Naive thymus-derived CD4-positive, alpha-beta T cell (primary cell): ENCODE measurements at places on chromosomes 5 and 9. TPM values are rescaled to one million over a fixed set of nuclear protein-coding genes. Genes with fewer than 3 reads are reported as not detected.

The ADAMTSL2 gene
- 0.19 TPM for polyA plus RNA-seq

DNA sequence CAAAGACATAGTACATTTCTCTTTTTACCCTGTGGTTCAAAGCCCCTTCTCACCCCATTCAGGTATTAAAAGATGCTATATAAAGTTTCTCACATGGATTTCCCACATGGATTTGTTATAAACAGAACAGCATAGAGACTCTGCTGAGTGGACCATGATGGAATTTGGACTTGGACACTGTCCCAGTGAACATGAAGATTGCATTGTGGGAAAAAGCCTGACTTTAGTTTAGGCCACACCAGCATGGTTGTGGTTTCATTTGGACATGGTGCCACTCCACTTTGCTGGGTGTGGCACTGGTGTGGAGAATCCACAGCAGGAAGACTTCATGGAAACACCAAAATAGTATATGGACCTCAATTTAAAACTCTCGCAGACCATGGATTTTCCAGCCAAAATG lies 124.6 kb downstream of the ARHGAP26 start:
- H3K4me1 ChIP-seq, result no peaks in the 10 kb centered on the region
- H3K36me3 ChIP-seq, result no peaks in the 10 kb centered on the region
- DNase-seq, result no peak
- no peak overlapping the region for H3K4me3 ChIP-seq

- H3K27me3 ChIP-seq, result no peaks in the 10 kb centered on the region
- H3K4me3 ChIP-seq, result no peak overlapping the region
- H3K27ac ChIP-seq, result no peak overlapping the region
- no peaks in the 10 kb centered on the region for H3K36me3 ChIP-seq
- H3K4me1 ChIP-seq, result no peaks in the 10 kb centered on the region
- DNase-seq, result no peak
These were observed 187.1 kb downstream of the BNC2 start for GRCh38 chr9:16683326-16683725.

DNA sequence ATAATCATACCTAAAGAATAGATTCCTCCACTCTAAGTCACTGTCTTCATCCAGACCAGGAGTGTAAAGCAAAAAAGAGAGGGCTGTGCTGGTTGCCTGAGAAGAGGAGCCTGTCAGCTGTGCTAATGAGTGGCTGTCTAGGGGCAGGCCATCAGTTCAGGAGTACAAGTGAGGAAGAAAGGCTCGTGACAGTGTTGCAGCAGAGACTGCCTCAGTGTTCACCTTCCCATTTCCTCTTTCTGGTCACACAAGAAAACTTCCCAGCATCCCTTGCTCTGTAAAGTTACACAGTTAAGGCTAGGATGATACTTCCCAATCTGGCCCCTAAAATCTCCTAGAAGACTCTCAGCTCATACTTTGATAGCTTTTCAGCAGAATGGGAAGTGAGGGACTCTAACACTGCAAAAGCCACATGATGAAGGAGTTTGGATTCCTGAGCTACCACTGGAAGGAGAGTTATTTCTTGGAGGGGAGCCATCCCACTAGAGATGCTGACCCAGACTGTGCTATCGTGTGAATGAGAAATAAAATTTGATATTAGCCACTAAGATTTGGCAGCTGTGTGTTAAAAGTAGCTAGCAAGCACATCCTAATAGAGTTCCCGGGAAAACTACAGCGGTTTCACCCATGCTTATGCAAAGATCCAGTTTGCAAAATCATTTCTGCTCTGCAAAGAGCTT lies 67.1 kb downstream of the ADAMTS12 start:
- H3K36me3 ChIP-seq, result no peaks in the 10 kb centered on the region
- no peaks in the 10 kb centered on the region for H3K27me3 ChIP-seq
- DNase-seq, result no peak
- H3K27ac ChIP-seq, result no peak overlapping the region
- H3K4me3 ChIP-seq, result no peak overlapping the region
- no peaks in the 10 kb centered on the region for H3K4me1 ChIP-seq

DNA sequence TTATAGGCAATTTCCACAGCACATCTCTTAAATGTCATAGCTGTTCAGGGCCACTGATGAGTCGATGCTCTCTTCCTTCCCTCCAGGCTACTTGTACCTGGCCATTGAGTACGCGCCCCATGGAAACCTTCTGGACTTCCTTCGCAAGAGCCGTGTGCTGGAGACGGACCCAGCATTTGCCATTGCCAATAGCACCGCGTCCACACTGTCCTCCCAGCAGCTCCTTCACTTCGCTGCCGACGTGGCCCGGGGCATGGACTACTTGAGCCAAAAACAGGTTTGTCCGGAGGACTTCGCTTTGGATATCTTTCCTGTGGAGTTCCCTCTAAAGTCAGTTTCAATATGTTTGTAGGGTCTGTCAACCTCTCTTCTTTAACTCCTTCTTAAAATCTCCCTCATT lies 84.3 kb downstream of the EQTN start:
- no peaks in the 10 kb centered on the region for H3K4me1 ChIP-seq
- no peak for DNase-seq
- H3K4me3 ChIP-seq, result no peak overlapping the region
- H3K36me3 ChIP-seq, result no peaks in the 10 kb centered on the region
- no peaks in the 10 kb centered on the region for H3K27me3 ChIP-seq

DNA sequence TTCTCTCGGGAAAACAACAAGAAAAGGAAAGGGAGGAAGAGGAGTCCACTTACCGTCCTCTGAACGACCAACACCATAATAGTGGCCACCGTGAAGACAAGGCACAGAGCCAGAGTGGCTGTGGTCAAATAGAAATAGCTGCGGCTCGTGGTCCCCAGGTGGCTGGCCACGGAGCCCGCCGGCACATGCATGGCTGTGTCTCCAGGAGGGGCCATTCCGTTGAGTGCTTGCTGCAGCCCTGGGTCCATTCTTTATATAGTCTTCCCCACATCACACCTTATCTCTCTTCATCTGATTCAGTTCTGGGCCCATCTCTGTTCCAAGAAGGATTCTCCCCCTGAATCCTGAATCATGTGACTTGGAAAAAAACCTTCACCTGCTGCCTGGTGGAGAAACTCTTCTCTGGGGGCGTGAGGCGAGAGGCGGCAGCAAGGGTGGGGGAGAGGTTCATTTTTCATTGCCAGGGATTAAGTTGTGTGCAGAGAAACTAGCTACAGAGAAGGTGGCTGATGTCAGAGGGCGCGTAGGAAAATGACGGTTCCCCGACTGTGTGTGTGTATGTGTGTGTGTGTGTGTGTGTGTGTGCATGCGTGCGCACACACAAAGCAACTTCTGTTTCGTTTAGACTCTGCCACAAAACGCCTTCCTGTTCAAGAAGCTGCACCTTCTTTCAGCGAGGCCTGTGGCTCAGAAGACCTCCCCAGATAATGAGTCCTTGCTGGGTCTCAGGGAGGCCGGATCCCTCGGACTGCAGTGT lies at the start of gene TNFSF8:
Gene TNFSF8 (minus strand): TSS at position 536 of the 757 bp plus-strand sequence. CDS start 288 bp downstream, at position 248.
- peaks cover 27% of the 10 kb centered on the region for H3K4me1 ChIP-seq
- H3K27me3 ChIP-seq, result no peaks in the 10 kb centered on the region
- H3K36me3 ChIP-seq, result no peaks in the 10 kb centered on the region
- peak within 1 kb of the TSS; percentile 79 for H3K27ac ChIP-seq
- DNase-seq, result peak; percentile 86

DNA sequence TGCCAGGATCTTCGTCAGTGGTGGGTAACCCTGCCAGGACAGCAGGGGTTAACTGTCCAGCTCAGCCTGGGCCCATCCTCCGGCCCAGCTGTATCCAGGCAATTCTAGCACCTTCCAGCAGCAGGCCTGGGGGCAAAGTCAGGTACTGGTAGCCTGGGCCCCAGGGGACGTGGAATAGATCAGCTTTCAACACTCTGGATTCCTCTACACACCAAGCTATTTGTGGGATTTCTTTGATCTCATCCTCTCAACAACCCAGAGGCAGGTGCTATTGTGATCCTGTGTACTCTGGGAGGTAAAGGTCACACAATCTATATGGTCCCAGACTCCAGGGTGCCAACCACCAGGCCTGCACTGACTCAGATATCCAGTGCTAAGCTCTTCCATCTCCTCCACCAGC lies 8.7 kb upstream of the SPOUT1 start:
- H3K36me3 ChIP-seq, result peaks cover 38% of the 10 kb centered on the region
- no peak for DNase-seq

- no peaks in the 10 kb centered on the region for H3K27me3 ChIP-seq
- no peak overlapping the region for H3K27ac ChIP-seq
- peak overlapping the region; percentile 75 for H3K4me3 ChIP-seq
- peaks cover 14% of the 10 kb centered on the region for H3K36me3 ChIP-seq
- no peak for DNase-seq
These were observed 726 bp upstream of the PSMB7 start for GRCh38 chr9:124415852-124416484.

- no peaks in the 10 kb centered on the region for H3K36me3 ChIP-seq
- no peaks in the 10 kb centered on the region for H3K4me1 ChIP-seq
- no peak for DNase-seq
- no peak overlapping the region for H3K27ac ChIP-seq
- no peaks in the 10 kb centered on the region for H3K27me3 ChIP-seq
These were observed 93.6 kb upstream of the ZNF462 start for GRCh38 chr9:106769331-106769730.

The SUSD3 gene
- polyA plus RNA-seq, result 186 TPM

The CDH10 gene
- polyA plus RNA-seq, result not detected

DNA sequence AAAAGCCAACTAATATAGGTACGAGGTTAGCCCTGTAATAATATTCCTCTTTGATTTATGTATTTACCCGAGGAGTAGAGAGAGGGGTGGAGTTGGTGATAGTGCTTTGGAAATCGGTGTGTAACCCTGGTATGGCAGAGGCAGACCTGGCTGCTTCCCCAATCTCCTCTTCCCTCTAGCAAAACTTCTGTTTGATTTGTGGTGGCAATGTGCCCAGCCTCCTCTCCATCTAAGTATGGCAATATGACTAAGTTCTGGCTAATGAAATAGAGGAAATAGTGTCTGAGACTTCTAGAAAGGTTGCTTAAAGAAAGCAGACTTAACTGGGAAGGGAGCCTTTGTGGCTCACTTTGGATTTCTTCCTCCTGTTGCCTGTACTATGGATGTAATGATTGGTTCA lies 491.1 kb downstream of the ENC1 start:
- no peak overlapping the region for H3K27ac ChIP-seq
- H3K4me3 ChIP-seq, result no peak overlapping the region
- H3K36me3 ChIP-seq, result no peaks in the 10 kb centered on the region
- no peaks in the 10 kb centered on the region for H3K4me1 ChIP-seq
- no peaks in the 10 kb centered on the region for H3K27me3 ChIP-seq

- H3K36me3 ChIP-seq, result no peaks in the 10 kb centered on the region
- H3K27me3 ChIP-seq, result no peaks in the 10 kb centered on the region
- H3K4me1 ChIP-seq, result no peaks in the 10 kb centered on the region
- no peak overlapping the region for H3K4me3 ChIP-seq
- no peak for DNase-seq
These were observed 53.4 kb upstream of the RARS1 start for GRCh38 chr5:168432903-168433302.

DNA sequence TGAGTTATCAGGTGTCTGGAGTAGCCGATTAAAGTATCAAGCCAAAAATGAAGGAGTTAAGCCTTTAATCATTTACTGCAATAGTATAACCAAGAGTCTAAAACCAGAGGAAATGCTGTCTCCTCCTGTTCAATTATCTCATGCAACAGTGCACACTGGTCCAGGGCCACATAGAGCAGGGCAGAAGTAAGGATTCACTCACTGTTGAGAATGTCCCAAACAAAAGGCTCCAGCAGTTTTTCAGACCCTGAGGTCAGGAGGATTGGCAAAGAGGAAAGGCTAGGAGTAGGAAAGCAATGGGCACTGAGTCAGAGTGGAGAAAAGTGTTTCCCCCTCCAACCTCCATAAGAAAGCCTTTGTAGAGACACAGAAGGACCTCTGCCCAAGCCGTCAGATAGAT lies 168.2 kb downstream of the RNF180 start:
- H3K27me3 ChIP-seq, result no peaks in the 10 kb centered on the region
- no peaks in the 10 kb centered on the region for H3K4me1 ChIP-seq
- no peak overlapping the region for H3K27ac ChIP-seq
- DNase-seq, result no peak
- H3K36me3 ChIP-seq, result no peaks in the 10 kb centered on the region
- H3K4me3 ChIP-seq, result no peak overlapping the region

The HSPB3 gene
- polyA plus RNA-seq, result not detected
